ENCODE measurements at places on chromosomes 3 and 15.

DNA sequence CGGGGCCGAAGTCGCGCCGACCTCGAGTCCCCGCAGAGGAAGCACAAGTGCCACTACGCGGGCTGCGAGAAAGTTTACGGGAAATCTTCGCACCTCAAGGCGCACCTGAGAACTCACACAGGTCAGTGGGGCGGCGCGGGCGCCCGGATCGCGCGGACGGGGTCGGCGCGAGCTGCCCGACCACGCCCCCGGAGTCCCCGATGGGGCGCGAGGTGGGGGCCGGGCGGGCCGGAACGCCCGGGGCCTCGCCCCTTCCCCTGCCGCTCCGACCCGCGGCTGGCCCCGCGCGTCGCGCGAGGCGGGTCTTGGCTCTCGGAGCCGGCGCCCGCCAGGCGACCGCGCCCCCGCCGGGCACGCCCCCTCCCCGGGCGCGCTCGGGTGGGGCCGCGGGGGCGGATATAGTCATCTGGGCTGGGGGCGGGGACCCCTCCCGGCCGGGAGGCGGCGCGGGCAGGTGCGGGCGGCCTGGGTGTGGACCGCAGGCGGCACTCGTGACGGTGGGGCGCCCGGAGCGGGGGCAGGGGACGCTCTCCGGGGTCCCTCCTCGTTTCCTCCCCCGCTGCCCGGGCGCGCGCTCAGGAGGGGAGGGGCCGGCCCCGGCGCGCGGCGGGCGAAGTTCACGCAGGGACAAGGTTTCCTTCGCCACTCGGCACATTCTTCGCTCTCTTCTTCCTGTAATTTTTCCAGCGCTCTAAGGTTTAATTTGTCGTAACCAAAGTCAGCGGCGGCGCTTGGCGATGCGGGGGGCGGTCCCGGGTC is 1.2 kb downstream of the KLF13 start:
- DNase-seq, result peak; percentile 66

- no peak for DNase-seq
These were observed 31.4 kb downstream of the CA12 start for GRCh38 chr15:63350178-63350621.

DNA sequence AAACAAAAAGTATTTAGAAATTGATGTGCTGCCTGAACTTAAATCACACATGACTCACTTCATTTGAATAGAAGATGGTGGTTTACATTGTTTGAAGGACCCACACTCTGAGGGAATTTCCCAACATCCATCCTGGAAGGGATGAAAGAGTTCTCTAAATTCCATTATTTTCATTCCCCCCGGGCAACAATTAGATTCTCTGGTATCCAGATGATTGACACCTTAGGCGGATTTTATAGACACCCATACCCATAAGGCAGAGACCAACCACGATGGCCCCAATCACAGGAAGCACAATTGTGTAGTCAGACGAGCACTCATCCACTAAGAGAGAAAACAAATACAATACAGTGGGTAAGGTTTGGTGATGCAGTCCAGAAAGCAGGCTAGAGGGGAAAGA is 24.6 kb upstream of the MCCC1 start:
- no peak for DNase-seq

DNA sequence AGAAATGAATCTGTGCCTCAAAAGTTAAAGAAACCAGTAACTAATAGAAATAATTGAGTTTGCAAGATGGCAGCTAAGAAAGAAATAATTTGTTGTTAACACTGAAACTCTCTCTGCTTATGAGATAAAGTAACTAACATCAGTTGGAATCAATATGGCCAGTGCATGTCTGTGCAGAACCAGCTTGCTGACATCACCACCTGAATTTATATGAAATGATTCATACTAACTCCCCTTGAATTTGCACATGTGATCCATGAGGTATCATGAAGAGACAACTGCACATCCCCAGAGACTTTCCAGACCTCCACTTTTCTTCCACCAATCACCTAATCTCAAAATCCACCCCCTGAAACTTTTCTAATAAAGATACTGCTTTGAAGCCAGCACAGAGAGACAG is 10.3 kb upstream of the SLC25A38 start:
- DNase-seq, result no peak

- no peak for DNase-seq
These were observed 2.7 kb downstream of the UPK1B start for GRCh38 chr3:119175872-119176756.

DNA sequence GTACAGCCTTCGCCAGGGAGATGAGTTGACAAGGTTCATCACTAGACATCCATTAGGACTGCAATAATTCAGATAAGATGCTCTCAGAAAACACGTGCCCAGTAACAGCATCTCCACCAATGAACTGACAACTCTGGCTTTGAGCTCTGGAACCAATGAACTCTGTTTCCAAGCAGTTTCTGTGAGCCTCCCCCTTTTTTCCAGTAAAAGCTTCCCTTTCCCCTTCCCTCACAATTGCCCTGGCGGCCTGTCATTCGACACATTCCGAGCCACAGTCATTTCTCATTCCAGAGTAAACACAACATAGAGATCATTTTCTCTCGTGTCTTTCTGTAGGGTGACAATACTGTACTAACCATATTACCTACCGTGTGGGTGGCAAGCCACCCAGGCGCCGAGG is 3.6 kb downstream of the PLA2G4D start:
- DNase-seq, result no peak

- DNase-seq, result no peak
These were observed 7.3 kb upstream of the BCL2A1 start for GRCh38 chr15:79978260-79978654.

- no peak for DNase-seq
These were observed 21.4 kb upstream of the PPARG start for GRCh38 chr3:12267376-12268030.

DNA sequence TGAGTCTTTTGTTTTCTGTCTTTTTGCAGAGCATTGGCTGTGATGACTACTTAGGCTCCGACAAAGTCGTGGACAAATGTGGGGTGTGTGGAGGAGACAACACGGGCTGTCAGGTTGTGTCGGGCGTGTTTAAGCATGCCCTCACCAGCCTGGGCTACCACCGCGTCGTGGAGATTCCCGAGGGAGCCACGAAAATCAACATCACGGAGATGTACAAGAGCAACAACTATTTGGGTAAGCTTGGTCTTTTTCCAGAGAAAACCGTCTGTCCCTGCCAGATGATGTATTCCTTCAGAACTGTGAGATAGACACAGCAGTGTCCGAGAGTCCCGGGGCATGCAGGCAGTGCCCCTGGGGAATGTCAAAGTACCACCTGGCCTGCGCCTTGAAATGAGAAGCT is 149.9 kb upstream of the NR2E3 start:
- DNase-seq, result no peak

GRCh38 chr3:182603501-182603900 is 189.8 kb upstream of the ATP11B start:
- DNase-seq, result no peak

DNA sequence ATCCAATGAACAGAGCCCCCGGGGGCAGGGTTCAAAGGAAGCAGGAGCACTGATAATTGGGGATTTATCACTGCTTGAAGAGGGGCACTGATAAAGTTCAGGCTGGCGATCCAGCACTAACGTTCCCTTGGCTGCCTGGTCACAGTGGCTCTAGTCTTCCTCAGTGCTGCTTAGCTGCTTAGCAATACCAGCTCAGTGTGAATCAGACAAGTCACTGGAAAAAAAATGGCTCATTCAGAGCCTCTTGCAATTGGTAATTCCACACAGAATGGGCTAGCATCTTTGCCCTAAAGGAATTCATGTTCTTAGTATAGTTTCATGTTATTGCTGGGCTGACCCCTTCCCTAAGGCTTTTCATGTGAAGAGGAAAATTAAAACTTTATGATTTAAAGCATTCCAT is 95.7 kb upstream of the SLC2A2 start:
- DNase-seq, result no peak

GRCh38 chr15:37397266-37398022 is 297.1 kb upstream of the MEIS2 start:
- no peak for DNase-seq

- DNase-seq, result no peak
These were observed 166.1 kb downstream of the SSR3 start for GRCh38 chr3:156388497-156389448.

- no peak for DNase-seq
These were observed 439.4 kb upstream of the RBMS3 start for GRCh38 chr3:28841441-28841840.

DNA sequence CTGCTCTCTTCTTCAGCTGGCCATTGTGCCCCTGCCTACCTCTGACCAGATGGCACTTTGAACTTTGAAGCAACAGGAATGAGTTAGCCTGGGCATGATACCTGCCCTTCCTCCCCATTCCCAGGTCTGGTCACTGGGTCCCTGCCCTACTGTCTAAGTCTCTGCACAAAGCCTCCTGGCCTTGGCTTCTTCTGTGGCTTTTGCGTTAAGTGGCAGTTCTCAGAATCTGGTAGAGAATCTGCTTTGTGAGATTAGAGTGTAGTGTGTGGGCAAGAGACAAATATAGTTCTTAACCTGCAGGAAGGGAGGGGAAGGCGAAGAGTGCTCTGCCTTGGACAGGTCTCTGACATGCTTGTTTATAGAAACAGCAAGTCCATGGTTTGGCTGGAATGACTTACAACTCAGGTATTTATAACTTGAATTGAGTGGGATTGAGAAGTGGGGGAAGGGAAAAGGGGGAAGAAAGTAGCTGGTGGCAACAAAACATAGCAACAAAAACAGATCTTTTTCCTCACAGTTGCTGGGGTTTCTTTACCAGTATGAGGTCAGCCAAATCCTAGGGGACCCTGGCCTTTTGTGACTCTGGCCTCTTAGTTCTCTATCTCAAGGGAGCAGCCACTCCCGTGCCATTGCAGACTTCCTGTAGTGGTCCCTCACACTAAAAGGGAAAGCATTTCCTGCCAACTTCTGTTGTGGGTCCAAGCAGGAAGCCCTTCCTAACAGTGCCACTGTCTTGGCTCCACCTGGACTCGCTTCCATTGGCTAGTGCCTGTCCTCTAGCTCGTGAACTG is 16.7 kb downstream of the MAPKBP1 start:
- DNase-seq, result no peak

DNA sequence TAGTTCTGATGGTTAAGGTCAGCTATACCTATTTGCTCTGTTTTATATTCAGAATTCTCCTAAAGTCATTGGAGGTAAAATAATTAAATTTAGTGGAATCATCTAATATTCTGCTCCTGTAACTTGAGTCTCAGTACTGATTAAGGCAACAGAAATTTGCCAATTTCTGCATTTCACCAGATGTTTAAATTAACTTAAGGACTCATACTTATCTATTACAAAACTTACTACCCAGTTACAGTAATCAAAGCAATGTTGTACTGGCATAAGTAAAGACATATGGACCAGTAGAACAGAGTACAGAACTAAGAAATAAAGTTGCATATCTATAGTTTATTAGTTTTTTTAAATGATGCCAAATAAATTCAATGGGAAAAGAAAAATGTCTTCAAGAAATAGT is 1043.8 kb downstream of the OTOL1 start:
- no peak for DNase-seq

DNA sequence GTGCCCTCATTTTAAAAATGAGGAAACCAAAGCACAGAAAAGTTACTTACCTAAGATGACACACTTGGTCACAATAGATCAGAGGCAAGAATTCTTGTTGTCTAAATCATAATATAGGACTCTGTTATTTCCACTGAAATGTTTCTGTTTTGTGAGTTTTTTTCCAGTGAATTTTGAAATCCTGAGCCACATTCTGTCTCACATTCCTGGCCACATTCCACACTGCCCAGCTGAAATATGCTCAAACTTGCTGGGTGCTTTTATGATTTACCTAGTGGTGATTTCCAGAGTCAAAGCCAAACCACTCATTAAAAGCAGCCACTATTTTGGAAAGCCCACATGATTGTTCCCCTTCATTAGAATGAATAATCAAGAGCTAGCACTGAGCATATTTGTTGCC is 82.3 kb upstream of the NPHP3 start:
- DNase-seq, result no peak

GRCh38 chr3:148366743-148367410 is 330.8 kb upstream of the AGTR1 start:
- DNase-seq, result peak; percentile 42

DNA sequence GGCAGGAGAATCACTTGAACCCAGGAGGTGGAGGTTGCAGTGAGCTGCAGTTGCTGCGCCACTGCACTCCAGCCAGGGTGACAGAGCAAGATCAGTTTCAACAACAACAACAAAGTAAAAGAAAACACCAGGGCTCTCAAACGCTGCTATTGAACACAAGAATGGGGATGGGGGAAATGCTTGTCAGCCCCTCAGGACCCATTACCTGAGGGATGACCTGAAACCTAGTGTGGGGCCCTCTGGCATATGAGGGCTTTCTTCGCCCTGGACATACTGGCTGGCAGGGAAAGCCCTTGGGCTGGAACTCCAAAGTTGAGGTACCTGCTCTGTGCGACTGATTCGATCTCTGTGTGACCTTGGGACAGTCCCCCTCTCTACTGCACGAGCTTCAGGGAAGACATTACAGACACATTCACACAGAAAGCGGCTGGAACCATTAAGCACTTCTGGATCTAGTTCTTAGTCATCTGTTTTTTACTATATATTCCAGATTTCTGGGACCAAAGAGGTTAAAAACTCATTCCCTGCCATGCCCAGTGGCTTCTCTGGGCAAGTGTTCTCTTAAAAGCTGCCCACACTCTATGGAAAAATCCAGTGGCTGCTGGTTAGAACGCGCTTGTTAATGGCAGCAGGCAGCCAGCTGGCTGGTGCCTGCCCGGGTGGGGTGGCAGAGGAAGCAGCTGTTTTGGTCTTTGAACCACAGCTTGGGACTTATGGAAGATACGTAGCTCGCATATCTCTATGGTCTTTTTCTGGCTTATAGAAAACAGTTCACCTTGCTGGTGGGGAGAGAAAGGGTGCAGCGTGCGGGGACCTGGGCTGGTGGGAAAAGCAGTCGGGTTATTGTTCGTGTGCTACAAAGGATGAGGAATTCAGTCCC is 57.2 kb downstream of the ATP1B3 start:
- no peak for DNase-seq

DNA sequence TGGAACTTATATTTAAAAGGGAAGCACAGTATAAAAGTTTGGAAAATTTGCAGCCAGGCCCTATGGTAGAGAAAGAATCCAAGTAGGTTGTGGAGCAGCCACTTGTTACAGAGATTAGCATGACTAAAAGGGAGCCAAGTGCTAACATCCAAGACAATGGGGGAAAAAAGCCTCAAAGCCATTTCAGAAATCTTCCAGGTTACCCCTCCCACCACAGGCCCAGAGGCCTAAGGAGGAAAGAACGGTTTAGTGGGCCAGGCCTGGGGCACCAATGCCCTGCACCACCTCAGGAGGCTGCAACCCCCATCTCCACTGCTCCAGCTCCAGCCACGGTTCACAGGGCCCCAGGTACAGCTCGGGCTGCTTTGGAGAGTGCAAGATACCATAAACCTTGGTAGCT is 69.9 kb downstream of the IGF2BP2 start:
- no peak for DNase-seq

GRCh38 chr3:66506154-66506553 is 5.3 kb upstream of the LRIG1 start:
- DNase-seq, result no peak
